Lung (tissue), 17 donors: ENCODE measurements at places on chromosomes 7 and 10.
A peak's percentile ranks its signal among the peaks of the same experiment; 100 is the strongest.

DNA sequence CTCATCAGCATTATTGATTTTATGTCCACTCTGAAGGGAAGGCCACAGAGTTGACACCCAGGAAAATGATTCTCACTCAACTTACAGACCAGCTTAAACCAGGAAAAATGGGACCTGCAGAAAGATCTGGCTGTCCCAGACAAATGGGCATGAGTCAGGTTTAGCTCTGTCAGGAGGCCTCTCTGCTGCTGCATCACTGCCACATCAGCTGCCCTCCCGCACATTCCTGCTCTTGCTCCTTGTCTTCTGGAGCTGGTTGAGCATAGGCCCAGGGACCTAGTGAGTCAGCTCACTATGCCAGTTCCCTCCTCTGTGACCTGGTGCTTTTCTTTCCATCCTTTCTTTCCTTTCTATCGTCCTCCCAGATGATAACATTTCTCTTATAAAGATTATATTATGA is 18.8 kb upstream of the SMNDC1 start:
- no peak for DNase-seq

DNA sequence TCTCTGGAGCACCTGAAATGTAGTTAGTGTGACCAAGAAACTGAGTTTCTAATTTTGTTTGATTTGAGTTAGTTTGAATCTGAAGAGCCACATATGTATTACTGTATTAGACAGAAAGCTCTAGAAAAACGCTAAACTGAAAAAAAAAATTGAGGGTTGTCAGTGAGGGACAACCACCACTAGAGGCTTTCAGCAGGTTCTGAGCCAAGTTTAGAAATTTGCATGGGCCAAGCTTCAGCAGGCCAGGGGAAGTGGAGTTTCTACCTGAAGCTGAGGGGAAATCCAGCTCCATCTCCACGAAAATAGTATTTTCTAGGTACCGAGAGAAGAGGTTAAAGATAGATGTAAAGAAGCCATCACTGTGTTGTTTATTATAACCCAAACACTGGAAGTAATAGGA is 77.9 kb upstream of the PLXNA4 start:
- no peak for DNase-seq

- DNase-seq: peak; percentile 50
These were observed 112.0 kb downstream of the RNF32 start for GRCh38 chr7:156752367-156753228.

DNA sequence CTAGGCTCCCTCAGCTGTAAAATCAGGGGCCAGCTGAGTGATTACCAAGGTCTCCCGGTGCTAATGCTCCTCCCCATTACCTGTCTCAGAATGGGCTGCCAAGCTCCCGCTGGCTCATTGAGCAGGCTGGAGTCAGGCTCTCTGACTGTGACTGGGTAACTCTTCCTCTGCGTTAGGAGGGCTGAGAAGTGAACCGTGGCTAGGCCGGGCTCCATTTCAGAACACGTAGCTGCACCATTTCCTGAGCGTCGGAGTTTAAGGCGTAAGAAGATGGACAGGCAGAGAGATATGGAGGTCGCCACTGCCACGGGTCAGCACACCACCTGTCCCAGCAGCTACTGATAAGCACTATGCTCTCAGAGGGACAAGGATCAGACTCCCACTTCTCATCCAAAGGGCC is 250.3 kb downstream of the TCERG1L start:
- DNase-seq: no peak

- DNase-seq: no peak
These were observed 62.6 kb upstream of the EFCAB10 start for GRCh38 chr7:105643851-105644250.

DNA sequence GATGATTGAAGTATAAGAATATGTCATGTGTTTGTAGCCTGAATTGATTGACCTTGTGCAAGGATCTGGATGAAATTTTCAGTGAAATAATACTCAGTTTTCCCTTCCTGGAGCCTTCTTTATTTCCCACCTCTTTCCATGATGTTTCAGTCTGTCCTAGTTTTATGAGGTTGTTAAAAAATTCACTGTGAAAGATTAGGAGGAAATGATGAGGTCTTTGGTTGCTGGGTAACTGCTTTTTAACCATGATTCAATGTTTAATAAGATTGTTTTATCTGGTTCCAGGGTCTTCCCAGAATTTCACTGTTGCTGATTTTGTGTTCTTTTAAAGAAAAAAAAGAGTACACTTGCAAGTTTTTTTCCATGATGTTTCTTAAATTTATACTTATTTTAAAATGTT is 221.5 kb downstream of the MBL2 start:
- DNase-seq: peak; percentile 10

- peak; percentile 79 for DNase-seq
These were observed at the start of gene JCAD for GRCh38 chr10:30059209-30060107. Gene JCAD (minus strand): TSS chr10:30059586. CDS start chr10:30047812, 11,774 bp downstream.
